ENCODE measurements at places on chromosomes 1 and 21. TPM values are rescaled to one million over a fixed set of nuclear protein-coding genes. Genes with fewer than 3 reads are reported as not detected.

LINGO4 gene
- 0.62 TPM for polyA plus RNA-seq

OR6Y1 gene
- polyA plus RNA-seq: not detected

AUNIP gene
- polyA plus RNA-seq: 2.2 TPM

CCDC185 gene
- 0.16 TPM for polyA plus RNA-seq

HHIPL2 gene
- 1.0 TPM for polyA plus RNA-seq

PMVK gene
- 45.3 TPM for polyA plus RNA-seq

GJB3 gene
- polyA plus RNA-seq: not detected

SYNC gene
- 7.0 TPM for polyA plus RNA-seq

GNG12 gene
- polyA plus RNA-seq: 64.6 TPM

IARS2 gene
- 53.3 TPM for polyA plus RNA-seq

RIMS3 gene
- 38.5 TPM for polyA plus RNA-seq

GRCh38 chr1:74641876-74642275, 31.7 kb downstream of the ERICH3 start:
- H3K4me1 ChIP-seq: no peaks in the 10 kb centered on the region
- DNase-seq: no peak
- no peaks in the 10 kb centered on the region for H3K27me3 ChIP-seq
- H3K36me3 ChIP-seq: no peaks in the 10 kb centered on the region

DNA sequence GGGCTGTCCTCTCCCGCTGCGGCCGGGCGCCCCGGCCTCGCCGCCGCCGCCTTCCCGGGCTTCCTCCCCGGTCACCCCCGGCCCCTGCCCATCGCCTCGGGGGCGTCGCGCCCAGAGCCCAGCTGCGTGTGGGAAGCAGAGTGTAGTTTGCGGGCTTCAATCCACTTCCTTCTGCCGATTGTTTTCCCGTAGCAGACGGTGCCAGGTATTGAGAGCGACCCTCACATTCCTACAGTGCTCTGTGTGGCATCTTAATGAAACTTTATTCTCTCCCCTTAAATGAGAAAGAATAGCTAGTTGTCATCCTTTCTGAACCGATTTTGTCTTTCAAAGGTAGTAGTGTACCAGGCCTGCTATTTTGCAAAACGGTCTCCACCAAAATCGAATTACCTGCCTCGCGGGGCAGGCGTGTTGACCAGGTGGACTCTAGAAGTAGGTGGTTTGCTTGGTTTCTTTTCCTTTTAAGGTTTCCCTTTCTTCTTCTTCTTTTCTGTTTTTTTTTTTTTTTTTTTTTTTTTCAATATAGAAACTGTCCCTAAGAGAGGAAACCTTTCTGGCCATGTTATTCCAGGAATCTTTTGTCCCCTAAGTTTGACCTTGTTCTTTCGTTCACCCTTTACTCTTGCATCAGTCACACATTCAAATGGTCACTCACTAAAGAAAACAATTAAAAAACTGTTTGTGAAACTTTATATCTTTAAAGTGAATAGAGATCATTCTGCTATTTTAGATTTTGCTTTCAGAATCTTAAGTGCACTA, 881 bp downstream of the USP25 start:
- peak overlapping the region; percentile 64 for H3K4me3 ChIP-seq
- no peaks in the 10 kb centered on the region for H3K27me3 ChIP-seq
- no peaks in the 10 kb centered on the region for H3K36me3 ChIP-seq
- H3K27ac ChIP-seq: peak overlapping the region; percentile 64
- peak; percentile 74 for DNase-seq

GRCh38 chr1:112772781-112773180, 57.6 kb upstream of the PPM1J start:
- no peak for DNase-seq
- H3K27me3 ChIP-seq: no peaks in the 10 kb centered on the region
- H3K4me3 ChIP-seq: no peak overlapping the region
- no peaks in the 10 kb centered on the region for H3K4me1 ChIP-seq

DNA sequence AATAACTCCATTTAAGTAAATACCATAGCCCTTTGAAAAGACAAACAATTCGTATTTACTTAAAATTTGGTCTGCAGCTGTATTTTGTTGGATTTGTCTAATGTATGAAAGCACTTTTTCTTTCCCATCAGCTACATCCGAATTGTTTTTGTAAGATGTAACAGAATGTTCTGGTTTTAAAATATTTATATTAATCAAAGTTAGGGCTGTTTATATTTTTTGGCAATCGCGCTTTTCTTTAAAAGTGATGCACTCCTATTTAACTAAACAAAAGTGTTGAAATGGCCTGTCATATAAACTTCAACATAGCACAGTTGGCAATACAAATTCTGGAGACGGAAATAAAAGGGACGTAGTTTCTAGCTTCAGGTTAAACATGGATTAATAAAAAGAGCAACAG, 216.3 kb upstream of the ADGRL2 start:
- H3K4me3 ChIP-seq: no peak overlapping the region
- no peaks in the 10 kb centered on the region for H3K36me3 ChIP-seq
- no peak for DNase-seq
- H3K4me1 ChIP-seq: no peaks in the 10 kb centered on the region

- peak overlapping the region; percentile 83 for H3K27ac ChIP-seq
- no peaks in the 10 kb centered on the region for H3K27me3 ChIP-seq
- H3K36me3 ChIP-seq: peaks cover 11% of the 10 kb centered on the region
- DNase-seq: no peak
Observed at GRCh38 chr1:27574871-27575831, 28.8 kb downstream of the AHDC1 start.

DNA sequence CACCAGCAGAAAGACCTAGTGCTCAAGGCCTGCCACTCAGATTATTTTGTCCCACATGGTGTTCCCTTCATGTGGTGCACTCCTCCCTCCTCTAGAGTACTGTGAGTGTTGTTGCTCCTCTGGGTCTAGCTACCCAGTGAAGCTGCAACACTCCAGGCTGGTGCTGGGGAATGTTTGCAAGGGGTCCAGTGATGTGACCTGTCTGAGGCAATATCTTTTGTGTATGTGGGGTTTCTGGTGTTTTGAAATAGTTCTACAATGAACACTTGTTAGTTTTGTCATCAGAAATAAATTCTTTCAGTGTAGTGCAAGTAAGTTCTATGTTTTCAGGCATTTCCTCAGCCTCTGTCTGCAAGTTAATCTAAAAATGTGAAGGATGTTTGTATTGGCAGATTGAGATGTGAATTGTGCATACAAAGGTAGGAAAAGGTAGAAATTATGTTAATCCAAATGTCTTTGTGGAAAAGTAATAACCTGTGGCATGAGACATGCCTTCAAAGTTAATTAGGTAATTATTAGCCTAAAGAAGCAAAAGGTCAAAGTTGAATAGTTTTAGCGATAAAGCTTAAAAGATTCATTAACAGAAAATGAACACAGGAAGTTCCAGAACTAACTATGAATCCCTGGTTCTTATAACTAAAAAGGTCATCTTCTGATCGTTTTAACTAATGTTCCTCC, 616.8 kb downstream of the LTN1 start:
- no peak for DNase-seq
- no peaks in the 10 kb centered on the region for H3K27me3 ChIP-seq
- H3K27ac ChIP-seq: no peak overlapping the region
- no peaks in the 10 kb centered on the region for H3K36me3 ChIP-seq
- no peaks in the 10 kb centered on the region for H3K4me1 ChIP-seq

GRCh38 chr1:92087542-92087941, 7.4 kb downstream of the BTBD8 start:
- H3K36me3 ChIP-seq: no peaks in the 10 kb centered on the region
- no peak for DNase-seq
- H3K27me3 ChIP-seq: no peaks in the 10 kb centered on the region
- no peaks in the 10 kb centered on the region for H3K4me1 ChIP-seq
- H3K4me3 ChIP-seq: no peak overlapping the region
- no peak overlapping the region for H3K27ac ChIP-seq

DNA sequence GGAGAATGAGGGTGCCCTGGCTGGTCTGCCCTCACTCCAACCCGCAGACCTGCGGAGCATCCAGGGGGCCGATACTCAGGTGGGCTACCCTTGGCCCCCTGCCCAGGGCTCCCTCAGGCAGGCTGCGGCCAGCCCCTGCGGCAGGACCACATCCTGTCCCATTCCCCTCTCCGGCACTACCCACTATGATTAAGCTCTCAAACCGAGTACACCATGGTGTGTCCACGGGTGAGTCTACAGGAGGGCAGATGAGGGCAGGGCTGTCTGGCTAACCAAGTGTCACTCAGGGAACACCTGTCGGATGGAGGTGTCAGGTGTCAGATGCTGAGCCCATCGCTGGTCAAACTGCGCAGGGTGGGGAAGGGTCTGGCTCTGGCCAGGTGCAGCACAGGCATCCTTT, 47.2 kb downstream of the SLC66A1 start:
- no peak for DNase-seq
- H3K4me1 ChIP-seq: peaks cover 33% of the 10 kb centered on the region
- no peak overlapping the region for H3K27ac ChIP-seq
- no peak overlapping the region for H3K4me3 ChIP-seq

DNA sequence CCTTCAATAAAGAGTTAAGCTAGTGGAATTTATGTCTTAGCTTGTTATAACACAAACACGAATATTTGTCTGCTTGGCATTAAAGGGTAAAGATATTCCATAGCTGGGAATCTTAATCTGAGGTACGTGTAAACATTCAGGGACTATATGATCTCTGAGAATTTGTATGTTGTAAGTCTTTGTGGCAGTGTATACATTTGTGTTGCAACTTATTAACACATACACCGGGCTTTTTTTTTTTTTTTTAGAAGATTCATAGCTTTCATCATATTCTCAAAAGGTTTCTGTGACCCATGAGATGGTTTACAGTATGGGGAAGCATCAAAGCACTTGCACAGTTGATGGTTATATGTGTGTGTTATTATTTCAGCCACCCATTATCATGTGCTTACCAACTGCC, 3.0 kb downstream of the GGPS1 start:
- no peaks in the 10 kb centered on the region for H3K36me3 ChIP-seq
- H3K27me3 ChIP-seq: no peaks in the 10 kb centered on the region
- no peak overlapping the region for H3K4me3 ChIP-seq
- no peak for DNase-seq

DNA sequence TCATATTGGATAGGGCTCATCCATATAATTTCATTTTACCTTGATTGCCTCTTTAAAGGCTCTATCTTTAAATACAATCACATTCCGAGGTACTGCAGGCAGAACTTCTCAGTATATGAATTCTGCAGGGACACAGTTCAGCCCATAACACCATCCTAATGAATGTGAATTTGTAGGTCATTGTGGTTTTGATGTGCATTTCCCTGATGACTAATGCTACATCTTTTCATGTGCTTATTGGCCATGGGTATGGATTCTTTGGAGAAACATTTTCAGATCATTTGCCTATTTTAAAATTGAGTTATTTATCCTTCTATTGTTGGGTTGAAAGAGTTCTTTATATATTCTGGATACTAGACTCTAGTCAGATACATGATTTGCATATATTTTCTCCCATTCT, 9.6 kb upstream of the RPS6KC1 start:
- no peaks in the 10 kb centered on the region for H3K27me3 ChIP-seq
- no peak overlapping the region for H3K27ac ChIP-seq
- H3K36me3 ChIP-seq: no peaks in the 10 kb centered on the region
- DNase-seq: no peak
- H3K4me3 ChIP-seq: no peak overlapping the region

GRCh38 chr1:28737307-28738132, 780 bp downstream of the YTHDF2 start:
- H3K4me1 ChIP-seq: peaks cover 10% of the 10 kb centered on the region
- H3K27me3 ChIP-seq: no peaks in the 10 kb centered on the region
- DNase-seq: peak; percentile 26
- H3K27ac ChIP-seq: peak overlapping the region; percentile 92
- peaks cover 27% of the 10 kb centered on the region for H3K36me3 ChIP-seq

- no peaks in the 10 kb centered on the region for H3K4me1 ChIP-seq
- H3K27ac ChIP-seq: no peak overlapping the region
- no peaks in the 10 kb centered on the region for H3K27me3 ChIP-seq
- H3K36me3 ChIP-seq: no peaks in the 10 kb centered on the region
- no peak for DNase-seq
- H3K4me3 ChIP-seq: no peak overlapping the region
Observed at GRCh38 chr1:186202271-186202764, 172.7 kb downstream of the TPR start.

DNA sequence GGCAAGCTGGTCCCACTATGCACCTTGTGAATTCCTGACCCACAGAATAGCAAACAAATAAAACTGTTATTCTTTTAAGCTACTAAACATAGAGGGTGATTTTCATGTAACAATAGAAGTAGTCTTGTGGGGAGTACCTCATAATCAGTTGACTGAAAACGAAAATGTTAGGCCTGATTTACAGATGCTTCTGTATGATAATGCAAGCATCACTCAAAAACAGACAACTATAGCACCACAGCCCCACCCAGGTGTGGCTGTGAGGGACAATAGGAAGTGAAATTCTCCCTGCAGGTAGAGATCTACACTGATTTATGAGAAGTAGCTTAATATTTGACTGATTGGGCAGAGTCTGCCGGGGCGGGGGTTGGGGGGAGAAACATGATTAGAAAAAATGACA, 26.5 kb upstream of the KRTAP19-8 start:
- H3K4me3 ChIP-seq: no peak overlapping the region
- no peak overlapping the region for H3K27ac ChIP-seq
- H3K4me1 ChIP-seq: no peaks in the 10 kb centered on the region
- DNase-seq: no peak
- H3K27me3 ChIP-seq: no peaks in the 10 kb centered on the region

- no peak overlapping the region for H3K4me3 ChIP-seq
- H3K27me3 ChIP-seq: no peaks in the 10 kb centered on the region
- H3K36me3 ChIP-seq: no peaks in the 10 kb centered on the region
- DNase-seq: no peak
- H3K4me1 ChIP-seq: no peaks in the 10 kb centered on the region
Observed at GRCh38 chr1:113244112-113244820, 146.0 kb upstream of the MAGI3 start.

DNA sequence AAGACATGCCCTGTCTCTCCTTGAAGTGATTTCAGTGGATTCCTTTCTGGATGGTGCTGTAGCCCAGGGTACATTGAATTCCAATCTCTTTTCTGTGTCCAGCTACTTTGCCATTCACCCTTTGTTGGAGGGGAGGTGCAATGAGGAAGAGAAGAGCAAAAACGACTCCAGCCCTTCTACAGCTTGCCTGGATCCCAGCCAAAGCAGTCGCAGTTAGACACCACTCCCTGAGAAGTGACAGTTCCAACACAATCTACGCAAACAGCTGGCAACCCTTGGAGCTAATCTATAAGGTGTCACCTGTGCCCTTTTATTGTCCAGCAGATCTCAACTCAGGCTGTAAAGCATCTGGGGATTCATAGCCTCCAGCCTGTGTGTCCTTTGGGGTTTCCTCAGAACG, 4.6 kb downstream of the CD244 start:
- no peaks in the 10 kb centered on the region for H3K36me3 ChIP-seq
- no peak overlapping the region for H3K4me3 ChIP-seq
- no peaks in the 10 kb centered on the region for H3K27me3 ChIP-seq

DNA sequence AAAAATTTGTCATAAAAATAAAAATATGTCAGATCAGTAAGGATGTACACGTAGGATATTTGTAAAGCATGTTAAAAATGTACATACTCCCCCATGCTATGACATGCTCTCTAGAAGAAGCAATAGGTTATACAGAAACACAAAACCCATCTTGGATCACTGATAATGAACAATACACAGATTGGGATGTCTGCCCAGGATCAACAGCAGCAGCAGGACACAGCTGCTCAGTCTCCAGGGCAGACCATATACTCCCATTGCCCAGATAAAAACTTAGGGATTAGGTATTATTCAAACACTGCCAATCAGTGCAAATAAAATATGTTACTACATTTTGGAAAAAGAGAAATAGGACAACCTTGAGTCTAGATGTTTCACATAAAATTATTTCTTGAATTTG, 39.0 kb downstream of the DAB1 start:
- H3K4me3 ChIP-seq: no peak overlapping the region
- no peaks in the 10 kb centered on the region for H3K27me3 ChIP-seq
- no peak overlapping the region for H3K27ac ChIP-seq
- H3K36me3 ChIP-seq: no peaks in the 10 kb centered on the region
